ENCODE measurements at places on chromosomes 4 and X.

- no peak for DNase-seq
Measured at GRCh38 chr4:121778991-121779628, 14.1 kb upstream of the SMIM43 start.

DNA sequence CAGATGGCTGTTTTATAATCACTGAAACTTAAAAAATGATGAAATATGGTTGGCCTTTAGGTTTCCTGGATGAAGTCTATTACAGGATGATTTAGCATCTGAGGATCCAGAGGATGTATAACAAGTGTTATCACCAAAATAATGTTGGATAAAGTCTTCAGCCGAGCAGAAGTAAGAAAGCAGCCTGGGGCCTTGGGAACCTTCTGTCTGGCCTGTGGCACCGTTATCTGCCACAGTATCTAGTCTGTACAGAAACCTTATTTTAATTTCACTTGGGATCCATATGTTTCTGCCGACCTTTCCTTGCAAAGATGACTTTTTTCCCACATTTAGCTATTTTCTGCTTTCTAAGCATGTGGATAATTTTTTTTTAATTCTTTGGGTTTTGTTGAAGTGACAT lies 20.5 kb upstream of the ANTXR2 start:
- no peak for DNase-seq

DNA sequence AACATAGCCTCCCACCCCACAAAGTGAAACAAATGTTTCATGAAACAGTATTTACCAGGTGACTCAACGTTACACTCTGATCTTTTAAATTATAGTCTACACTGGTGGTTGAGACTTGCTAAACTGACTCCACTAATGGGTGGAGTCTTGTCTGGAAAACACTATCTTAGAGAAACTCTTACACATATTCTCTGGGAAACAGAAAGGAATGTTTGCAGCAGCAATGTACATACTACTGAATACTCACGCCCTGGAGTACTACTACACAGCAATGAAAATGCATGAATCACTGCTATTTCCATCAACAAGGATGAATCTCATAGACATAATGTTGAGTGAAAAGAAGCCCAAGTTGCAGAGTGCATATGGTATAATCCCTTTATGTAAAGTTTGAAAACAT lies 208.5 kb upstream of the IGFBP7 start:
- no peak for DNase-seq

- no peak for DNase-seq
Measured at GRCh38 chrX:150887906-150888465, 10.5 kb downstream of the CD99L2 start.

GRCh38 chr4:116215622-116216021 lies 869.8 kb downstream of the TRAM1L1 start:
- DNase-seq = no peak

All from stimulated activated CD4-positive, alpha-beta T cell treated with anti-CD3 and anti-CD28 coated beads, Interleukin-1b, Interleukin-23, amount 100 ng/mL, for 1 hour (primary cell).